ENCODE measurements at places on chromosomes 3 and 15.

DNA sequence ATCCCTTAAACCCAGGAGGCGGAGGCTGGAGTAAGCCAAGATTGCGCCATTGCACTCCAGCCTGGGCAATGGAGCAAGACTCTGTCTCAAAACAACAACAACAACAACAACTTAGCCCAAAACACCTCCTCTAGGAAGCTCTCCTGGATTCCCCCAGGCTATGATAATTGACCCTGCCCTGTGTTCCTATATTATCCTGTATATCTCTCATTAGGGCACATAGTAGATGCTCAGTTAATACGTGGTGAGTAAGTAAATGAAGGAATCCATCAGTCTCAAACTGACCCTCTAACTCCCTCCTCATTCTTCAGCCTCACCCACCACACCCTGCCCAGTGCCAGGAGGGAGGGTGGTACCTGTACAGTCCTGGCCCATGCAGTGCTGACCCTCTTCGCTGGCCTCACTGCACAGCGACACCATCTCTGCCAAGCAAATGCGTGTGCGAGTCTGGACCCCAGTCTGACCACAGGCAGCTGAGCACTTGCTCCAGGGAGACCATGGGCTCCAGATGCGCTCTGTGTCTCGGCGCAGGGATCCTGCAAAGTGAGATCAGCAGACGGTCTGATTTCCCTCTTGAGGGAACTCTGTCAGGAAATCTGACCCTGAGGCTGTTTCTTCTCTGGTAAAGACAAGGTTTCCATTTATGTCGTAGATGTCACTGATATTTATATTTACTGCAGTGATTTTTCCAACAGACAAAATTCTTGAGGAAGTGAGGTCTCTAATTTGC lies 6.2 kb downstream of the CILP start:
- no peak for DNase-seq

GRCh38 chr15:51492528-51492927 lies 130.0 kb downstream of the DMXL2 start:
- no peak for DNase-seq

DNA sequence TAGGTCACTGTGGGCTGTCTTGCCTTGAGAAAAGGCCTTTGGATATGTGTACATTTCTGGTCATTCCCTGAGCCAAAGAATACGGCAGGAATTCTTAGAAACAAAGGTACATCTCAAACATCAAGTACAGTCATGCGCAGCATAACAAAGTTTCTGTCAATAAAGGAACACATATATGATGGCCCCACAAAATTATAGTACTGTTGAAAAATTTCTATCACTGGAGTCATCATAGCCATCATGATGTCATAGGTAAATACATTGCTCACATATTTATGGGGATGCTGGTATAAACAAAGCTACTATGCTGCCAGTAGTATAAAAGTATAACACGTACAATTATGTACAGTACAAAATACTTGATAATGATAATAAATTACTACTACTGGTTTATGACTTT lies 38.9 kb upstream of the NECTIN3 start:
- no peak for DNase-seq

DNA sequence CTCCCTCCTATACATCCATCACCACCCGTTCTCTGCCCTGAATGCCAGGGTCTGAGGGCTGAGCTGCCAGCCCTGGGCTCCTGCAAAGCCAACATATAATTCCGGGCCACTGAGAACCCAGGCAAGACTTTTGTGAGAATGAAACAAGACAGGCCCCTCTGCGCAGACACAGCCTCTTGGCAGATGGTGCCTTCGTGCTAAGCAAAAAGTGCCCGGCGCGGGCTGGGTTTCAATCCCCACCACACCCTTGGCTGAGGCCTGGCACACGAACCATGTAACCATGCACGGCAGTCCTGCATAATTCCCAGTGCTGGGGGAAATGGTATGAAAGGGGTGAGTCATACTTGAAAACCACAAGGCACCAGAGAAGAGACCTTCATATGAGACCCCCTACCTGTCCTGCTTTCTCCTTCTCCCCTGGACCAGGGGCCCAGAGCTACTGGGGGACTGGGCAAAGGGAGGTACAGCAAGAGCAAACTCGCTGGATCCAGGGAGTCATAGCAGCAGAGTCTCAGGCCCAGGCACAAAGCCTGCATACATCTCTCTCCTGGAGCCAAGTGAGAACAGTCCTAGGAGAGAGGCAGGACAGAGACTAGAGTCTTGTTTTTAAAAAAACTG lies 26.1 kb upstream of the LOXL1 start:
- no peak for DNase-seq

- DNase-seq: no peak
Measured at GRCh38 chr3:161548301-161548700, 51.7 kb downstream of the OTOL1 start.

DNA sequence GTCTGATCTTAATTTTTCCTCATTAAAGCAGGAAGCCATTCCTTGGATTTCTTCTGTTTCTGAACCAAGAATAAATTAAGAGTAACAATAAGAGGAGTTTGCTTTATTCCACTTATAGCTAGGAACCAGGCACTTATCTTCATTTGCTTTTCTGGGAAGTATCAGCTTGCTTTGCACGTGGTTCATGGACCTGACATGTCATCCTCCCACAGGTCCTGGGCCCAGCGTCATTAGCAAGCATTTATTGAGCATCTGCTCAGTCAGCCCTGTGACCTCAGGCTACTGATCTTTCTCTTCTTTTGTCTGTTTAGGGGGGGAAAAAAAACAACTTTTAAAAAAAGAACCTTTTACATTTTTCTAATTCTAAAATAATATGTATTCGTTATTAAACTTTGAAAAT lies 34.7 kb upstream of the CRTC3 start:
- no peak for DNase-seq

DNA sequence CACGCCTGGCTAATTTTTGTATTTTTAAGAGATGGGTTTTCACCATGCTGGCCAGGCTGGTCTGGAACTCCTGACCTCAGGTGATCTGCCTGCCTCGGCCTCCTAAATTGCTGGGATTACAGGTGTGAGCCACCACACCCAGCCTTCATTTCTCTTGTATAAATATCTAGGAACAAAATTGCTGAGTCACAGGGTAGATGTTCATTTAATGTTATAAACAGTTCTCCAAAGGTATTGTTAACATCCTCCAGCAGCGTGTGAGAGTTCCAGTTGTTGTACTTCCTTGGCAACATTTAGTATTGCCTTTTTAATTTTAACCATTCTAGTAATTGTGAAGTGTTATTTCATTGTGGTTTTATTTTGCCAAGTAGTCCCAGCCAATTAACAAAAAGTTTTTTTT lies 23.6 kb upstream of the MTMR14 start:
- no peak for DNase-seq

DNA sequence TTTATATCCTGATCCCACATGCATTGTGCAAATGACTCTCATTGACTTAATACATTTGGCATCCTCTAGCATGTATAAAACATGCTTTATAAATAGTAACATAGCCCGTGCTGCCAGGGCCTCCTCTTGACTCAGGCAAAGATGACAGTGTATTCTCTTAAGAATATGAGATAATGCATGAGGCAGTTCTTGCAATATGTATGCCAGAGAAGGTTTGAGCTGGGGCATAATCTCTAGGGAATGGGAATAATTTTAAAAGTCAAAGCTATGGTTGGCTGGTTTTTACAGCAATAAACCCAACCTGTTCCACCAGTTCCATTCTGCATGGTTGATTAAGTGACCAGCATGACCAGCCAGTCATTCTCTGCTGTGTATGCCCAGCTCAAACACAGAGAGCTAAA lies 179.0 kb upstream of the PFN2 start:
- DNase-seq: no peak
